ENCODE measurements at places on chromosomes 7 and 10.

DNA sequence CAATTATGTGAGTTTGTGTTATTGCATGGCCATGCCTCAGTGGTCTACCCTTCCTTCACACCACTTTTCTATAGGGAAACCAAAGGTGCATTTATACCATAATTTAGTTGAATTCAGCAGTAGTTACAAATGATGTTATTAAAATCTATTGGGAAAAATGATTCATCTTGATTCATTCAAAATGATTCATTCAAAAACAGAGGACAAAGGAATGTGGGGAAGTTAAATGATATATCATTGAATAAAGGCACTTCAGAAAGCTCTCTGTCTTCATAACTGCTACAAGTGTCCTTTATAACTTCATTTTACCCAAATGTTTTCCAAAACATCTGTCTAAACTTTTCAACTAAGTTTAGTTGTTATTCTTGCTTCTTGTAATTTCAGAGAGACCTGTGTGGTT is 722.9 kb downstream of the GRM8 start:
- no peak for DNase-seq
- no peaks in the 10 kb centered on the region for H3K4me1 ChIP-seq
- H3K36me3 ChIP-seq = no peaks in the 10 kb centered on the region
- no peak overlapping the region for H3K27ac ChIP-seq
- H3K27me3 ChIP-seq = no peaks in the 10 kb centered on the region

DNA sequence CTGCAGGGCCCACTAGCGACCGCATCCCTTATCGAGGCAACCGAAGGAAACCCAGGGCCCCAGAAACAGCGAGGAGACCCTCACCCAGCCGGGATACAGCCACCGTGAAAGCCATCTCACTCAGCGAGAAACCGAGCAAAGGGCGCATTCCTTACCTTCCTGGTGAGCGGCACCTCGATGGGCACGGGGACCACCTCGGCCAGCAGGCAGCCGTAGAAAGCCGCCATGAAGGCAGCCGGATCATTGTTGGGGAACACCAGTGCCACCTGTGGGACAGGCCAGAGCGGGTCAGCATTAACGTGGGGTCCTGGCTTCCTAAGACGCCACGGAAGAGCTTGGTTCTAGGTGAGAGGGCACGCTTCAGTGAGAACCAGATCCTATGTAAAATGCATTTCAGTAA is 263.7 kb downstream of the ZMYND11 start:
- H3K27ac ChIP-seq = no peak overlapping the region
- no peak overlapping the region for H3K4me3 ChIP-seq
- no peaks in the 10 kb centered on the region for H3K36me3 ChIP-seq
- H3K27me3 ChIP-seq = no peaks in the 10 kb centered on the region

DNA sequence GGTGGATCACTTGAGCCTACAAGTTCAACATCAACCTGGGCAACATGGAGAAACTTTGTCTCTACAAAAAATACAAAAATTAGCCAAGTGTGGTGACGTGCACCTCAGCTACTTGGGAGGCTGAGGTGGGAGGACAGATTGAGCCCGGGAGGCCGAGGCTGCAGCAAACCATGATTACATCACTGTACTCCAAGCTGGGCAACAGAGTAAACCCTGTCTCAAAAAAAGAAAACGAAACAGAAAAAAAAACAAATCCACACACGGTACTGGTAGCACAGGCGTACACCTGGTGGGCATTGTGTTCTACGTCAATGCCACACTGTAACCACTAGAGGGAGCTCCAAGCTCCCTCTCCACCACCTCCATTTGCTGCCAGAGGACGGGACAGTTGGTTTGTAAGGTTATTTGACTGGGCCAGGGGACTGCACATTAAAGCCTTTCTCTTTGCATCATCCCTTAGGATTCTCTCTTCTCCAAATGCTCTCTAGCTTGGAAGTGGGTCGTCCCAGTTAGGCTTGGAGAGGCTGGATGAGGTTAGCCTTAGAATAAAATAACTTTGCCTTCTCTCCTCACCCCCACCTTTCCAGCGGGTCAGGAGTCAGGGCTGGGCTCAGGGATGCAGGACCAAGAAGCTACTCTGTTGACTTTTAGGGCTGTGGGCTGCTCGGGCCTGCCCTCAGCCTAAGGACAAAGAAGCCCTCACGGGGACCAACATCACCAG is 130.8 kb downstream of the SORBS1 start:
- no peak overlapping the region for H3K4me3 ChIP-seq
- H3K27ac ChIP-seq = no peak overlapping the region
- no peaks in the 10 kb centered on the region for H3K36me3 ChIP-seq
- H3K27me3 ChIP-seq = no peaks in the 10 kb centered on the region
- peak; percentile 71 for DNase-seq

- peak; percentile 5 for DNase-seq
- no peaks in the 10 kb centered on the region for H3K27me3 ChIP-seq
- no peak overlapping the region for H3K4me3 ChIP-seq
- H3K4me1 ChIP-seq = no peaks in the 10 kb centered on the region
Observed at GRCh38 chr7:48398191-48398590, 226.9 kb downstream of the ABCA13 start.

- no peaks in the 10 kb centered on the region for H3K27me3 ChIP-seq
- no peak overlapping the region for H3K4me3 ChIP-seq
- no peak overlapping the region for H3K27ac ChIP-seq
- no peak for DNase-seq
- H3K36me3 ChIP-seq = no peaks in the 10 kb centered on the region
- H3K4me1 ChIP-seq = peaks cover 5% of the 10 kb centered on the region
Observed at GRCh38 chr10:121772884-121773283, 154.9 kb downstream of the ATE1 start.

- no peaks in the 10 kb centered on the region for H3K36me3 ChIP-seq
- DNase-seq = no peak
- H3K27ac ChIP-seq = no peak overlapping the region
Observed at GRCh38 chr10:28906415-28906814, 229.1 kb downstream of the BAMBI start.

- peaks cover 54% of the 10 kb centered on the region for H3K4me1 ChIP-seq
- H3K27me3 ChIP-seq = no peaks in the 10 kb centered on the region
- no peak overlapping the region for H3K27ac ChIP-seq
- no peak overlapping the region for H3K4me3 ChIP-seq
- no peaks in the 10 kb centered on the region for H3K36me3 ChIP-seq
Observed at GRCh38 chr10:129275886-129276285, 191.2 kb upstream of the MGMT start.

GRCh38 chr7:70770154-70770553 is 361.8 kb upstream of the GALNT17 start:
- H3K4me1 ChIP-seq = peaks cover 1% of the 10 kb centered on the region
- no peak overlapping the region for H3K27ac ChIP-seq
- H3K27me3 ChIP-seq = no peaks in the 10 kb centered on the region
- DNase-seq = peak; percentile 19
- H3K36me3 ChIP-seq = peaks cover 14% of the 10 kb centered on the region

- no peak for DNase-seq
- H3K4me1 ChIP-seq = no peaks in the 10 kb centered on the region
- H3K27me3 ChIP-seq = no peaks in the 10 kb centered on the region
- no peak overlapping the region for H3K27ac ChIP-seq
Observed at GRCh38 chr10:55750458-55750857, 610.6 kb downstream of the ZWINT start.

DNA sequence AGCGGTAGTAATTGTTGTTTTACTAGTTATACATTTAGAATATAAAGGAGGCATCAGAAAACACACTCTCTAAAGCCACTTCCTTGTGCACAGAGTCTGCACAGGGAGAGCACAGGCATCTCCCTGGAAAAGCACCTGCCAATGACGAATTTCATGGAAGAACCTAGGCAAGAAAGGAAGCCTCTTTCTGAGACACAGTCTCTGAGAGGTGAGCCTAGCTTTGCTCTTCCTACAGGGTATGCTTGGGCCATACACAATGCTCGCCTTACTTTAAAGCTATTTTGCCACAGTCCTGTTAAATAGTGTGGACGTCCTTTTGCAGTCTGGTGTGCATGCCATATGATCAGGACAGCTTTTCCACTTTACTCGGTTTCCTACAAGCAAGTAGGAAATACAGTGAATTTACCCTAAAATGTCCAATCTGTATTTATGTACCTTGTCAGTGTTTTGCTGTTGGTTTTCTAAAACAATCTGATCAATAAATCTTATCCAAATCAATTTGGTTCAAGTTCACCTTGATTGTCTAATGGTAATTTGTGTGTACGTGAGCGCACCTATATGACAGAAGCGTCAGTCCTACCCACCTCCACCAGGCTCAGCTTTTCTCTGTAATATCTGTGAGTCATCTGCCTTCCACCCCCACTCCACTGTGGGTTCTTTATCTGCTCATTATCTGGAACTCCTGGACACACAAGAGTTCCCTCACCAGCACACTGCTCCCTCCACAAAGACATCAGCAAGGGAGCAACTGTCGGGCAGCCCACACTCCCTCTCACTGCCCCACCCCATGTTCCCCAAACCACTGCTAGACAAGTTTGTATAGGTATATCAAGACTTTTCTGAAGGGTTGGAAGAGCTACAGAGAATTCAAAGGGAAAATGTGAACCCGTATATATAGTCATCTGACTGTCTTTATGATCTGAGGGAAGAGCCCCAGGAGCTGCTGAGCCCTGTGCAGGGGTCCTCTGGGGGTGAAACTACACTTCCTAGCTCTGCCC is 65.2 kb downstream of the KLHDC10 start:
- DNase-seq = no peak
- H3K4me1 ChIP-seq = no peaks in the 10 kb centered on the region
- H3K4me3 ChIP-seq = no peak overlapping the region

DNA sequence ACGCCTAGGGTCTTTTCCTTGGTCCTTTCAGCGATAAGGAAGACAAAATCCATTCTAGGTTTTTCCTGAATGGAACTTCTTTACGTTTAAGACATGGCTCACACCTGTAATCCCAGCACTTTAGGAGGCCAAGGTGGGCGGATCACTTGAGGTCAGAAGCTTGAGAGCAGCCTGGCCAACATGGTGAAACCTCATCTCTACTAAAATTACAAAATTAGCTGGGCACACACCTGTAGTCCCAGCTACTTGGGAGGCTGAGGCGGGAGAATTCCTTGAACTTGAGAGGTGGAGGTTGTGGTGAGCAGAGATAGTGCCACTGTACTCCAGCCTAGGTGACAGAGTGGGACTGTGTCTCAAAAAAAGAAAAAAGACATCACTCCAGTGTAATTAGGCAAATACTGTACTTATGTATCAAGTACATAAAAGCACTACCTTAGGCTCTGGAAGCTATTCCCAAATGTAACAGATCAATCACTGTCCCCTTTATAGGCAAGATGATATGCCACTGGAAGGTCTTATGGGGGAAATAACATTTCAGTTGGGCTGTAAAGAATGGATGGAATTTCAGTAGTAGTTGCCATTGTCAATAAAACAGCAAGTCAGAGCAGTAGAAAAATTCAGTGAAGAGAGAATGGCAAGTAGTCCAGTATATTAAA is 5.7 kb downstream of the STK17A start:
- no peaks in the 10 kb centered on the region for H3K27me3 ChIP-seq
- peaks cover 7% of the 10 kb centered on the region for H3K4me1 ChIP-seq
- H3K27ac ChIP-seq = no peak overlapping the region
- no peaks in the 10 kb centered on the region for H3K36me3 ChIP-seq
- no peak for DNase-seq
- no peak overlapping the region for H3K4me3 ChIP-seq

DNA sequence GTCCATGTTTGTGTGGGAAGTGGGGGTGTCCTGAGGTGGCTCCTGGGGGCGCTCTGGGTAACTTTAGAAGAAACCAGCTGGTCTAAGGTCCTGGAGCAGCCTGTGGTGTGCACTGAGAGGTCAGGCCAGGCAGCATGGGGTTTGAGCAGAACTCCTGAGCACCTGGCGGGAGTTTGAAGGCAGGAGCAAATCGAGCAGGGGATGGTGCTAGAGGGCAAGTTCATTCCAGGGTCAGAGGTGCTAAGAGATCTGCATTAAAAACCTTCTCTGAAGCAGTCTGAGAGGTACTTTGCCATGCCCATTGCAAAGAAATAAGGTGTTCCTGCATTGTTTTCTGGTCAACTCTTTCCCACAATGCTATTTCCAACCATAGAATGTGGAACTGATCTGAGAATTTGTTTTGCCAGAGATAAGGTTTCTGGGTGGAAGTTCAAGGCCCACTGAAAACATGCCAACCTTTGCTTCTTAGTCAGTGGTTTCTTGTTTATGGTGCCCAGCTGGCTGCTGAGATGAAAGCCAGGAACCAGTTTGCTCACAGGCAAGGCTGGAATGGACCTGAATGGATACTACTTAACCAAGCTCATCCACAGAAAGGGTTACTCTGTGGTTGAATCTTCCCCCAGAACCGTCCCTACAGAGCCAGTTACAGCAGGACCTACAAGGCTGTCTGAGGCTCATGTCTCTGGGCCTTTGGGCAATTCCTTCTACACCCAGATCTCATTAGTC is 136.3 kb upstream of the TMEM72 start:
- no peak overlapping the region for H3K4me3 ChIP-seq
- H3K36me3 ChIP-seq = no peaks in the 10 kb centered on the region
- no peaks in the 10 kb centered on the region for H3K4me1 ChIP-seq

DNA sequence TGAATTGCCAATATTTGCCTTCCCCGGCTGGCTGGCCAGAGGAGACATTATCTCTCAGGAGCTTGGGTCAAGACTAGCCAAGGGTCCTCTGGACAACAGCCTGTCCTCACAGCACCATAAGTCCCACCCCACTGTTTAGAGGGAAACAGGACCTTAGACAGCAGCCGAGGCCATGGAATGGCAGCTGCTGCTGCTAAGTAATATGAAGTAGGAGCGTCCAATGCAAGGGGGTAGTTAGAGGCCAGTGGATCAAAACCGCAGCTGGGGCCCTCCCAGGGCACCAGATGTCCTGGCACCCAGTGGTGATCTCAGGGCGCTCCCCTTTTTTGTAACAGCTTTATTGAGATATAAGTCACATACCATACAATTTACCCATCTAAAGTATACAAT is 12.9 kb upstream of the KCP start:
- DNase-seq = no peak
- H3K4me1 ChIP-seq = no peaks in the 10 kb centered on the region
- no peaks in the 10 kb centered on the region for H3K36me3 ChIP-seq

DNA sequence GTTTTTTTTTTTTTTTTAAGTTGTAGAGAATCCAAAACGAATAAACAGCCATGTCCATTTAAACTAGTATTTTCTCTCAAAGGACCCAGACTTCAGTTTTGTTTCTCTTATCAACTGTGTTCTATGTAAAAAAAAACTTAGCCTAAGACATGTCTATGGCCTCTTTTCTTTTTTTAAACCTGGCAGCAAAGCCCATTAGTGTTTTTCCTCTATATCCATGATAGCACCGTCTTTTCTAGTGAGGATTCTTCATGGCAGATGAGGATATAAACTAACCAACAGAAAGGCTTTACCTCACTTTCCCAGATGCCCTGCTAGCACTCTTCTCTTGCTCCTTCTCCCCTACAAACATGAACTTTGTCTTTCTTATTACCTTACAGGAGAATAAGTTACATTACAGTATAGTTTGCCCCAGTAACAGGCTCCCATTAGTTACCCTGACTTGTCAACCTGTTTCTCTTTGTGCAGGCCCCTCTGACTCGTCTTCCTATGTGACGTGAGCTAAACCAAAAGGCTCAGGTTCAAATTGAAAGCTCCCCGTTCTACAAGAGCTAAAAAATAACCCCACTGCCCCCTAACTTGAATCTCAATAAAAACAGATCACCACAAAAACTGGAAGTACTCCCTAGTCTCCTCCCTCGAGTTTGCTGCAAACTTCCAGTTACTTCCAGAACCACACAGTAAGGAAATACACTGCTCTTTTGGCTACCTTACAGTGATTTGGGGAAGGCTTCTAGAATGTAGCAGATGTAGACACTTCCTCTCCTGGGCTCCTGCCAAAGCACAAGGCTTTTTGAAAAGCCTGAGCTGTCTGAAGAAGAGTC is 20.1 kb downstream of the P4HA1 start:
- H3K27me3 ChIP-seq = no peaks in the 10 kb centered on the region
- peak overlapping the region; percentile 77 for H3K27ac ChIP-seq
- peaks cover 2% of the 10 kb centered on the region for H3K36me3 ChIP-seq
- DNase-seq = peak; percentile 88

Measured in lung (tissue), 17 donors.